ENCODE measurements at places on chromosomes 7 and 10.

DNA sequence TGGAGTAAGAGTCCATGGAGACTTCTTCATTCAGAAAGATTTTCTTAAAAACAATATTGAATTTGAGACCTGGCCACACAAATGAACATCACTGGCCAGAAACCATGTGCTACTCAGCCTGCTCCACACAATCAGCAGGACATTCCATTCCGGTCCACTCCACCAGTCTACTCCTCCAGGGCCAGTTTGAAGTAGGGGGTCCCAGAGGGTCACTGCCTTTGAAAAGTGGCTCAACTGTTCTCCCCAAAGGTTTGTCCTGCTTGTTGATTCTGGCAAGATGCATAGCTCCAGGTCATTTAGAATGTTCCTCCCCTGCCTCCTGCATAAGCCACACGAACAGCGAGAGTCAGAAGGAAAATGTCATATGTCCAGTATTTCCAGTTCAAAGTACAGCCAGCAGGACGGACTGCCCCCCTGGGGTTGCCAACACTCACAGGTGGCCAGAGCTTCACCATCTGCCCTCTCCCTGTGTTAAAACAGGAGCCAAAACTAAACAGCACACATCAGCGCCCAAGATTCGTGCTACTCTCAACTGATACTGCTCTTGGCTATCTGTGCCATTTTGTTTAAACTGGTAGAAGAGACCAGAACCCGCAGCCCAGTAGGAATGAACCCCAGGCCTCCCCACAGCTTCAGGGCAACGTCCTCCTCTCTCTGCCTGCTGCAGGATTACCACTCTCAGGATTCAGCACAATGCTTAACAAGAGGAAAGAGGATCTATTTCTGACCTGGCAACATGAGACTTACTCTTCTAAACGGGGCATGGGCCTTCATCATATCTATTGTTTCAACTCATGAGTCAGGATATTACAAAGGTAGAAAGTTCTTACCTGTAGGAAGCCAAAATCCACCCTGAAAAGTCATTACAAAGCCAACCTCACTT is 11.3 kb downstream of the GRB10 start:
- DNase-seq = no peak

DNA sequence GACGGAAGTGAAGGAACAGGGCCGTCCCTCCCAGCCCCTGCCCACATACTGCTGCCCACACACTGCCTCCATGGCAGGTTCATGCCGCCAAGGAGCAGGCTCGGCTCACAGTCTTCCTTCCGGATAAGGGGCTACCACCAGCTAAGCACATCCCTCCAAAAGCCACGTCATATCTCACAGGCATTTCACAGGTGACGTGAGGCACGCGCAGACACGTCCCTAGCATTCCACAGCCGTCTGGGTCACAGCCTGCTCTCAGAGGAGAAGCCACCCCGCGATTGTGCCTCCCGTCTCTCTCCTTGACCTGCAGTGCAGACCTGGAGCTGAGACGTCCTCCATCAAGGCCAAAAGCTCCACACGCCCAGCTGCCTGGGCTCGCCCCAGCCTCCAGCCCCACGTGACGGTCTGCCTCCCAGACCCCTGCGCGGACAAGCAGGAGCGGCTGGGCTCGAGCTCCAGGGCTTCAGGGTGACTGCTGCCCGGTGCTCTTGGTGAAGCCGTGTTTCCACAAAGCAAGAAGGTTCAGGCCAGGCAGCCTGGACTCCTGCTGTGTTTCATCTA is 114.0 kb downstream of the MAD1L1 start:
- no peak for DNase-seq

DNA sequence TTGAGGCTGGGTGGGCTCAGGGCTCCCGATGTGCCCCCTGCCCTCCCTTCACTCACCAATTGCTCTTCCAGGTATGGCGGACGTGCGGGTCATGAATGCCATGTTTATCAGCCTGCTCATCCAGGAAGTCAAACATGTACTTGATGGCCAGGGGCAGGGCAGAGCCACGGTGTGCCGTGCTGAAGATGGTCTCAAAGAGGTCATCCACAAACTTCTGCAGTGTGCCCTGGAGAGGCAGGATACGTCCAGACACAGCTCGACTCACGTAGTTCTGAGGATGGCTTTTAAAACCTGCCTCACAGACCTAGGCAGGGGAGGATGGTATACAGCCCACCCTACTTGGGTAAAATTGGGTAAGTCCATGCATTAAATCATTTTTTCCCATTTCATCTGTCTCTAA is 431.2 kb downstream of the PLXNA4 start:
- no peak for DNase-seq

DNA sequence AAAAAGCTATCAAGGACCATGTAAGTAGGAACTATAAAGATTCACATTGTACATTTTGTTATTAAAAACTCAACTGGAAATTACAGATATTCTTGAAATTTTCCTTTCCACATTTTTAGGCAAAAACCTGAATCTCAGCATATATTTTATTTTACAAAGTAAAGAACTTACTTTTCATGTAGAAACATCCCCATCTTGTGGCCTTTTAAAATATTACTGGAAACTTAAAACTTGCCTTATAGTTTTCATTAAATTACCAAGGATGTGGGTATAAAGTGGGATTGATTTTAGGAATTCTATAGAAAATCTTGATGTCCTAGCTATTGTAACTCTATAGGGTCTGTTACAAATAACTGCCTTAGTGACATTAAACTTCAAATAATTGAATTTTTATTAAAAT is 10.6 kb downstream of the DBF4 start:
- peak; percentile 55 for DNase-seq

DNA sequence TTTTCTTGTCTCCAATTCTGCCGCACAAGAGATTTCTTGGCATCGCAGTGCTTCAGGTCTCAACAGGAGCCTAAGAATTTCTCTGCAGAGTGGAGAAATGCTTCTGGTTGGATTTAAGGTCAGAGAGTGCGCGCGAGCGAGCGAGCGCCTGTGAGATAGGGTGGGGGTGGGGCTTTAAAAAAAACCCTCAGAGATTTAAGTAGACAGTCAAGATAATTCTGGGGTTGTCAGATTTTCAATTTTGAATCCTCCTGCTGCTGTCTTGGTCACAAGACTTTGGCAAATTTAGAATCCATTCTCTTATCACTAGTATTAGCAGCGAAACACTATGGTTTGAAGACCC is 49.7 kb downstream of the CPEB3 start:
- no peak for DNase-seq

DNA sequence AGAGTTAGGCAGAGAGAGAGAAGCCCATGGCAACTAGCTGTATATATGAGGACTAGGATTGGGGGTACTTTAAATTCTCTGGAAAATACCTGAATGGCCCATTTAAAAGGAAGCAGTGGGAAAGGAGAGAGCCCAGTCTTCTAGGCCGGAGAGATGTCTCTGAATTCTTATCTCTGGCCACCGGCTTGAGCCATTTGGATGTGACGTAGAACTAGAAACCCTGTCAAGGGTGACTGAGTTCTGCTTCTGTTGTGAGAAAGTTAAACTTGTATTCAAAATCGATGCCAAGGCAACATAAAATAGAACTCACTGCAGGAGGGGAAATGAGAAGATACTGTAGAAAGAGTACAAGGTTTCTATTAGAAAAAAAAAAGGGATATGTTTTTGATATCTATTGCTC is 6.3 kb upstream of the GSTK1 start:
- DNase-seq = no peak

Data from fibroblast of mammary gland (primary cell).